ENCODE measurements at places on chromosomes 16 and 17.

- DNase-seq, result no peak
Measured at GRCh38 chr17:72332367-72332766, 211.5 kb downstream of the SOX9 start.

DNA sequence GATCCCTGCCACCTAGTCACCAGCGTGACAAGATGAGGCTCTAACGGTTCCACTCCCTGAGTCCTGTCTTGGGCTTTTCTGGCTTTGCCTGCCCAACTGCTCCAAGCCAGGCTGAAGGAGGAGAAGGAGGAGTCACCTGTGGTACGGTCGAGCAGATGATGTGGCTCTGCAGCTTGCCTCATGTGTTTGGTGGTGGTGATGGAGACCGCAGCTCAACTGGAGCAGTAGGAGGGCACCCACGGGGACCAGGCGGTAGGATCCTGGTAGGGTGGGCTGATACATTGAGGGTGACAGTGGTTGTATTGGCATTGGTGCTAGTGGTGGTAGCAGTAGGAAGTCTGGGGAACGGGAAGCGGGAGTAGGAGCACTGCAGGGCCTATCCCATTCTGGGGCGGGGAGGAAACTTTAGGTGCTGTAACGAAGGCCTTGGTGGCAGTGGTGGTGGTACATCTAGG is 202.8 kb upstream of the WSB1 start:
- no peak for DNase-seq

DNA sequence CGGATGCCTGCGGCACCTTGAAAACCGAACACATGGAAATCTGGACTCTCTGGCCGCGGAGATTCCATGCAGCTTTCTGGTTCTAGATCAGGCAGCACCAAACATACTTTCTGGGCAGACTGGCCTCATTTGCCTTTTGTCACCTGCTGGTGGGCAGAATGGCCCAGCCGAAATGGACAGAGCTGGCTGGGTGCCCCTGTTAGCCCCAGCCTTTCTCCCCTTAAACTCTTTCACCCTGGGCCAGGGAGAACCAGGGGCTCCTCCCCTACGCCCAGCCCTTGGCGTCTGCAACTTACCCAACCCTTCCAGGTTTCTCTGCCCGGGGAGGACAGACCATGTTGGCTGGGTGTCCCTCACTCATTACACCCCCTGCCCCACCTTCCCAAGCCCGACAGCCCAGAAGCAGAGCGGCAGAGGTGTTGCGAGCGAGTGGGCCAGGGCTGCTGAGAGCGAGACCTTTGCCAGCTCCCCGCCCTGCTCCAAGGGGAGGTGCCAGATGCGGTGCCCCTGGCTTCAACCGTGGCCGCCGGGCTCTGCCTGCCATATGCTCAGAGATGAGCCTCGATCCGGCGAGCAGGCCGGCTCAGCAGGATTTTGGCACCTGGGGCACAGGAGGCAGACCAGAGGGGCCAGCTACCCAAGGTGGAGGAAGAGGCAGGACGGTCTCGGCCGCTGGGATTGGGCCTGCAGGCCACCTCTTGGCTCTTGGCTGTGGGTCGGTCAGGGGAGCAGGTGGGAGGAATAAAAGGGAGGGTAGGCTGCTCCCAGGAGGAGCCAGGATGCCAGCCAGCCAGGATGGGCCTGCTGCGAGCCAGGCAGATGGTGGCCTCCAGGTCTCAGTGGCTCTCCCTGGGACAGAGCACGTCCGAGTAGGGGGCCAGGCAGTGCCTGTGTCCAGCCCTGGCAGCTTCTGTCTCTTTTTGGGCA is 191.3 kb downstream of the NTN1 start:
- no peak for DNase-seq

DNA sequence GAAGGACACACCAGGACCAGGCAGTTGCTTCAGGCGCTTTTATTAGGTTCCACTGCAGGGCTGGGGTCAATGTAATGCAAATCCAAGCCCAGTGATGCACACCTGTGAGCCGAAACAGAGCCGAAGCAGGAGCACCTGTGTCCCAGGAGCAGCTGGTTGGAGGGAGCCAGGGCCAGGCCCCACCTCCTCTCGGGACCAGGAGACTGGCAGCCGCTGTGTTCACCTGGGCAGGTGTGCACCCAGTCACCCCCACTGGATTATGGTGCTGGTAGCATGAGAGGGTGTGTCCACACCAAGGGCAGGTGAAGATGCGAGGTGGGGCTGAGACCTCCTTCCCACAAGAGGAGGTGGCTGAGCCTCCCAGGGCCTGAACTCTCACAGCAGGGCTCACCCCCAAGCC is 4.7 kb upstream of the FAAP100 start:
- no peak for DNase-seq

- DNase-seq, result peak; percentile 94
Measured at GRCh38 chr17:49315551-49316257, 46.3 kb downstream of the ZNF652 start.
